ENCODE measurements at places on chromosomes 13 and 19.

- DNase-seq: no peak
These were observed 75.9 kb upstream of the DOCK9 start for GRCh38 chr13:99053636-99054233.

DNA sequence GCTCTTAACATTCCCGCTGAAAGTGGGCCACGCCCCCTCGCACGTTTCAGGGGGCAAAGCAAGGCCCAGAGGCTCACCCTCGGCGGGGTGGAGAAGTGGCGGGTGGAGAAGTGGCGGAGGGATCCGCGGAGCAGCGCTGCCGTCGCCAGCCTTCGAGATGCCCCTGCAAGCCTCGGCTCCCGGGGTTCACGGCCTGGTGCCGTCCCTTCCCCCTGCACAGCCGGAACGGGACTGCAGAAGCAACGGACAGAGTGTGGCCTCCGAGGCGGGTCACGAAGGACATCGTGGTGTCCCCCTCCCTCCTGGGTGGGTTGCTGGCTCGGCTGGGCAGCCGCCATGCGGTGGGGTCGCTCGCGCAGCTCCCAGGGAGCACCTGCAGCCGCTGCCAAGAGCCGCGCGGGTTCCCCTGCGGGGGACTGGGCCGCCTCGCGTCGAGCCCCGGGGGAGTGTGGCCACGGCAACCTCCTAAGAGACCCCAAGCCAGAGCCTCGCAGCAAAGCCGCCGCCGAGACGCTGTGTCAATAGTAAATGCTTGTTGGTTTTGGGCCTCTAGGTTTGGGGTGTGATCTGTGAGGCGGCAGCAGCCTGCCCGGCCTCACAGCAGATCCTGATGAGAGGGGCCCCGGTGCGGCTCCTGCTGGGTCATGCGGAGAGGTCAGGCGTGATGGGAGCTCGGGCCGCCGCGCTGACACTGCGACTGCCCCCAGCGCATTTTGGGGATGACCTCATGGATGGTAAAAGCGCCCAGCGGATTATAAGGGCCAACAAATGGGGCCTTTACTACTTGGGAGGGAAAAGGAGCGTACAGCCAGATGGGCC lies 5.5 kb downstream of the TPGS1 start:
- no peak for DNase-seq

- DNase-seq: peak; percentile 46
These were observed 8.8 kb upstream of the OXGR1 start for GRCh38 chr13:97003071-97003470.

- no peak for DNase-seq
These were observed 59.5 kb downstream of the FGF9 start for GRCh38 chr13:21730186-21730880.

DNA sequence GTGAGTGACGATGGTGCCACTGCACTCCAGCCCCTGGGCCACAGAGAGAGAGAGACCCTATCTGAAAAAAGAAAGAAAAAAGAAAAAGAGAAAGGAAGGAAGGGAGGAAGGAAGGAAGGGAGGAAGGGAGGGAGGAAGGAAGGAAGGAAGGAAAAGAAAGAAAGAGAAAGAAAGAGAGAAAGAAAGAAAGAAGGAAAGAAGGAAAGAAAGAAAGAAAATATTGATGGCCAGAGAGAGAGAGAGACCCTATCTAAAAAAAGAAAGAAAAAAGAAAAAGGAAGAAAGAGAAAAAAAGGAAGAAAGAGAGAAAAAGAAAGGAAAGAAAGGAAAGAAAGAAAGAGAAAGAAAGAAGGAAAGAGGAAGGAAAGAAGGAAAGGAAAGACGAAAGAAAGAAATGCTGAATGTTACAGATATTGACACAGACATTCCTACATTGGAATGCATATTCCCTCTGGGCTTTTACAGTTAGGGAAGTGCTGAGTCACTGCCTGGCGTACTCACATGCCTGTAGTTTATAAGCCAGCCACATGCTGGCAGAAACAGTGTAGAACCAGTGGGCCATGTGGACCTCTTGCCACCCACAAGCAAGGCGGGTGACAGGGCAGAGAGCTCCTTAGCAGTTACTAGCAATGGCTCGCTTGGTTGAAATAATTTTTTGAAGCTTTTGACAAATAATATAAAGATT lies 34.6 kb upstream of the SLC46A3 start:
- DNase-seq: peak; percentile 95

- DNase-seq: no peak
These were observed 159.5 kb upstream of the EDNRB start for GRCh38 chr13:78078168-78078567.

DNA sequence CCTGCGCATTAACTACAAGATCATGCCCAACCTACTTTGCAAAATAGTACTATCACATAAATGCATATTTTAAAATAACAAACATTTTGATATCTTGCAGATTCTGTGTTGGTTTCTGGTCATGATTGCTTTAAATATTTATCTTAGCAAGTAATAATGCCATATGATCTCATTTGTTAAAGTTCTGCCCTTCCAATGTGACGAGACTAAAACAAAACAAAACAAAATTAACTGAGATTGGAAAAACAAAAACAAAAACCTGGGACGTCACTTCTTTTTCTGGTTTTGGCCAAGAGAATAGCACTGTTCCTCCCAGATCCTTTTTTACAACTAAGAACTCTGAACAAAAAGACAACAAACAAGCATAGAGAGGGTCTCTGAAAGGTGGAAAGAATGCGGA lies 436.3 kb downstream of the DACH1 start:
- DNase-seq: no peak

DNA sequence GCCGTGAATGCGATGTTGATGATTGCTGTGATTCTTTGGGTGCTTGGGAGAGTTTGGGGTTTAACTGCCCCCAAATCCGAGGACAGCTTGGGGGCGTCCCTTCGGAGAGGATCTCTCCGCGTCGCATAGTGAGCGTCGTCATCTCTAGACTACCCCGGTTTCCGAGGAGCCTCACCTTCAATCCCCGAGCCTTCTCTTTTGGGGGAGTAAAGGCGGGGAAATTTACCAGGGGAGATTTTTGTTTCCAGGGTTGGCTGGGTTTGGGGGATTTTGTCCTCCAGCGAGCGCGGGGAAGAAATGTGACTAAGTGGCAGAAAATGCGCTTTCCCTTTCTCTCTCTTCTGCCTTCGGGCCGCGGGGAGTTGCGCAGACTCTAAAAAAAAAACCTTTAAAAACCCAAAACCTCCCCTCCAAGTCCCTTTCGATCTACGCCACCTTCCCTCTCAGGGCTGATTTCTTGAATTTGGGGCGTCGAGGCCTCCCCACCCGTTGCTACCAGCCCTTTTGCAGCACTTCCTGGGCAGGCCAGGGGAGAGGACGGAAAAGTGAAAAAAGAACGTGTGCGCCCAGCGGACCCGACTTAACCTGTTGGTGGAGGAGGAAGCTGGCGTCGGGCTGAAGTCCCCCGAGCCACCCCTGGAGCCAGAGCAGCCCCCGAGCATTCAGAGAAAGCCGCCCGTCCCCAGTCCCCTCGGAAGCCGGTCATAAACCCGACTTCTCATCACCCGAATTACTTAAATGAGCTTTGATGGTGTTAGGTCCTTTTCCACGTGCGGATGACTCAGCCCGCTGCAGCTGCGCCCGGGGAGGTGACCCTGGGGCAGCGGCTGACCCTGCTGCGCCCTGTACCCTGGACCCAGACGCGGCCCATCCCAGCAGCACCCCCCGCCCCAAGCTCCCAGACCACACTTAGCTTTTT lies 17.7 kb downstream of the NFIX start:
- peak; percentile 67 for DNase-seq

GRCh38 chr13:30751183-30751933 lies 16.0 kb downstream of the ALOX5AP start:
- no peak for DNase-seq

- peak; percentile 65 for DNase-seq
These were observed 249.6 kb downstream of the TSHZ3 start for GRCh38 chr19:31099515-31100205.

GRCh38 chr19:43667126-43667875 lies 2.7 kb downstream of the PLAUR start:
- DNase-seq: no peak

DNA sequence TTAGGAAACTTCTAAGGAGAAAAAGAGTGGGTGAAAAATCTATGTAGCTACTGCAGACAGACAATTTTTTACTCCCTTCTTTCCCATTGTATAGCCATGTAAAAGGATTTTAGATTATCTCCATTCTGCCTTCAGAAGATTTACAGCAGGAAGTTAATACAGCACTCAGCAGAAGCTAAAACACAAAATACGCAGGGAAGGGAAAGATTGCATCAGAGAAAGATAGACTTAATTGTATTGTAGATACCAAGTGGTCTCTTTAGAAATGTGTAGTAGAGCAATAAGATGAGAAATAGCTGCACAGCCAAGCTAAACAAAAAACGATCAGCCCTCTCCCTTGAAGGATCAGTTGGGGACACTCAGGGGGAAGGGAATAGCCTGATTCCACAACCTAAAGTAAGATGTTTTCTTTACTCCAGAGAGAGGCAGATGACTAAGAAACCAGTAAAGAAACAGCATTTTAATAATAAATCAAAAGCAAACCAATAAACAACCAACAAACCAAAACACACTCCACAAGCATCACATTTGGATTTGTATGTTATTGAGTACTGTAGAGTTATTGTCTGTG lies 236.7 kb upstream of the SLITRK1 start:
- peak; percentile 40 for DNase-seq

DNA sequence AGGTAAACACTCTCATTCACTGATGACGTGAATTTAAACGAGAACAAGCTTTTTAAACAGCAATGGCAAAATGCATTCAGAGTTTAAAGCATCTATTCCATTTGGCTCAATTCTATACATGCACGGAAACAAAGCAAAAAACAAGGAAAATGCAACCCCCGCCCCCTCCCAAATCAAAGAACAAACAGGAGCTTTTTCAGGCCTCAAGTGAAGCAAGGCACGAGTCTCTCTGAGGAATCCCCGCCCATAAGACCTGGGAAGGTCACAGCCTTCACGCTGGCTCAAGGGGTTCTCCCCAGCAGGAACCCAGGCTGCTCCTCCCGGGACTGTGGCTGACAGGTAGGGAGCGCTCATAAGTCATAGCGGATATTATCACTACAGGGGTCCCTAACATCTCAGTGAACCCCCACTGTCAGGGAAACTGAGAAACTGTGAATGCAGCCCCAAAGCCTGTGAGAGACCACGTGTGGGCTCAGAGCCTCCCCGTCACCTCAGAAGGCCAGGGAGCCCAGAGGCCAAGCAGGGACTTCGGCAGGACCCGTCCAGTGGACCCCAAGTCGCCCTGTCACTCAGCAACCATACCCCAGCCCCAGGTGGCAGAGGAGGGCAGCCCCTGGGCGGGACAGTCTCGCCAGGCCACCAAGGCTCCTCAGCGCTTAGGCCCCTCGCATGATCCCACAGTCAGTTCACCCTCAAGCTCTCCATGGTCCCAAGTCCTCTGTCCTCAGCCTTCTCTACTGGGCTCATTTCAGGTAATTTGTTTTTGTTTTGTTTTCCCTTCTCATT lies 117.3 kb downstream of the ZDHHC20 start:
- no peak for DNase-seq

- DNase-seq: peak; percentile 83
These were observed at the start of gene FGF22 for GRCh38 chr19:639253-640160. FGF22 (plus strand) TSS chr19:639879; CDS start chr19:639926, 47 bp downstream.

GRCh38 chr19:48833977-48834376 lies 2.3 kb downstream of the HSD17B14 start:
- DNase-seq: no peak

DNA sequence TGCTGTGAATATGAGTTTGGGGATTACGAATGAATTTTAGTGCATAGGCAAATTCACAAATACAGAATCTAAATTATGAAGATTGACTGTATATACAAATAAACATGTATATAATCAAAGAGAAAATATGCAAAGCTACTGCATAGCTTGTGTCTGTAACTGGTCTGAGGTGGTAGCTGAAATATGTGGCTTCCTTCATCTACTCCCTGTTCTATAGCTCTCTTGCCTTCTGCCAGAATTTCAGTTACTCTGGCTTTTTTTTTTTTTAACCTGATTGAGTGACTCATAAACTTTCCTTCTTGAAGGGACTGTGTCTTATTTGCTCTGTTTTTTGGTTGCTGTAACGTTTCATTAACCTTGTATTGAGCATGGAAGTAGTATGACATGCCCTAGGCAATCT lies 26.6 kb downstream of the DNAJC3 start:
- peak; percentile 34 for DNase-seq

GRCh38 chr13:110398564-110399507 lies 91.8 kb downstream of the COL4A2 start:
- DNase-seq: peak; percentile 87

- no peak for DNase-seq
These were observed 8.3 kb downstream of the FAM98C start for GRCh38 chr19:38411041-38411712.

DNA sequence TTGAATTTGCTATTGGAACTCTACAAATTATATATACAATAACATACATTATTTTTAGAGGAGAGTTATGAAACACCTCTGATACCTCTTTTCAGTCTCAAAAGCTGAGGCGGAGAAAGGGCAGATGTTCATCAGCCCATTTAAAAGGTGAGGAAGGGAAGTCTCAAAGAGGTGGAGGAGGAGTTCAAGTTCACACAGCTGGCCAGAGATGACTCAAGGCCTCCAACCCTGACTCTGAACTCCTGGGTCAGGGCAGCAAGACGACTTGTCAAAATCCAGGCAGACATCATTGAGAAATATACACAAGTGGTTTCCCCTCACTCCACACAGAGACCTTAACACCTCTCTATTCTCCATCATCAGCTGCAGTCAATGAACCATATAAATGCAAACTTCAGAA lies 2.1 kb downstream of the SIAH3 start:
- DNase-seq: no peak

GRCh38 chr19:16888629-16889365 lies at the start of gene F2RL3:
F2RL3 (plus strand) TSS chr19:16888999; CDS start chr19:16889190, 191 bp downstream.
- DNase-seq: peak; percentile 5

DNA sequence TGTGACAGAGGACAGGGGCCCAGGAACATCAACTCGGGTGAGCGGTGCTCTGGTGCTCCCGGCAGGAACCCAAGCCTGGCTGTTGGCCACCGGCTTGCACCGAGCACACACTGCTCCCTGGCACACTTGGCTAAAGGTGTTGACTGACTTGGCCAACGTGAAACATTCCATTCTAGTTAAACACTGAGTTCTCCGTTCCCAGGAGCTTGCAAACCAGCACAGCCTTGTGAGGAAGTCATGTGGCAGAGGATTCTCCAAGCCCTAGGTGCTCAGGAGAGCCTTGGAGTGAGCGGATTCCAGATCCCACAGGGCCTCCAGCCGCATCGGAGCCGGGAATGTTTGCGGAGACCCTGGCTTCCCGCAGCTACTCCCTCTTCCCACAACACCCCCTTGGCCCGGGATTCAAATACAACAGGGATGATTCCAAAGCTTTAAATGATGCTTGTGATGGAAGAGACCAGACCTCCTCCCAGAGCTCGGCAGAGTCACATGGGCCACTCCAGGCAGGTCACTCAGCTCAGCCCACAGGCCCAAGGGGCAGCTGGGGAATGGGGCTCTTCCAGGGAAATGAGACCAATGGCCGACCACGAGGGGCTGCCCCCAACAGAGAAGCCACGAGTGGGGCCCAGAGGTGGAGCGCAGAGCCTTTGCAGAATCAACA lies 2.9 kb downstream of the C13orf46 start:
- peak; percentile 33 for DNase-seq

Measured in fibroblast of upper back skin (primary cell).